Liver (tissue), 10 donors: ENCODE measurements at places on chromosomes 3 and 15. TPM values are rescaled to one million over a fixed set of nuclear protein-coding genes. Genes with fewer than 3 reads are reported as not detected.

The LAMB2 gene
- total RNA-seq, result 134 TPM

The THBS1 gene
- 36.2 TPM for total RNA-seq

GRCh38 chr3:72093270-72093991 lies 308.5 kb upstream of the PROK2 start:
- H3K36me3 ChIP-seq, result no peaks in the 10 kb centered on the region
- no peak overlapping the region for H3K27ac ChIP-seq
- H3K4me1 ChIP-seq, result peaks cover 5% of the 10 kb centered on the region
- H3K27me3 ChIP-seq, result no peaks in the 10 kb centered on the region
- no peak overlapping the region for H3K4me3 ChIP-seq

GRCh38 chr15:47603026-47603425 lies 114.3 kb upstream of the SEMA6D start:
- no peaks in the 10 kb centered on the region for H3K36me3 ChIP-seq
- H3K4me1 ChIP-seq, result no peaks in the 10 kb centered on the region
- DNase-seq, result no peak

DNA sequence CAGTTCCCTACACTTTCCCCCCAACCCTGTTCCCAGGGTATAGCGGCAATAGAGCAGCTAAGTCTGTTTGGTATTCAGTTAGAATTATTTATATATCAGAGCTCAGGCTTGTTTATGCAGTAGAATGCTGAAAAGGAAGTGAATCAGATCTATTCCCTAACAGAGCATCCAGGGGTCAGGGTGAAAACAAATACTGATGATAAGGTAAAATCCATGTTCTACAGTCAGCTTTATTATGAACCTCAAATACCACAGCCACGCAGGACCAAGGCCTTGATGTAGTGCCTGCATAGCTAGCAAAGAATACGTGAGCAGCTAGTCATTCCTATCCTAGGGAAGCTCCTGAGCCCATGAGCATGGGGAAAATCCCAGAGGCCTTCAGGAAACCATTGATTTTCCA lies 229.7 kb upstream of the ICE2 start:
- no peaks in the 10 kb centered on the region for H3K36me3 ChIP-seq
- DNase-seq, result no peak
- no peak overlapping the region for H3K27ac ChIP-seq
- no peaks in the 10 kb centered on the region for H3K4me1 ChIP-seq
- no peak overlapping the region for H3K4me3 ChIP-seq
- no peaks in the 10 kb centered on the region for H3K27me3 ChIP-seq

DNA sequence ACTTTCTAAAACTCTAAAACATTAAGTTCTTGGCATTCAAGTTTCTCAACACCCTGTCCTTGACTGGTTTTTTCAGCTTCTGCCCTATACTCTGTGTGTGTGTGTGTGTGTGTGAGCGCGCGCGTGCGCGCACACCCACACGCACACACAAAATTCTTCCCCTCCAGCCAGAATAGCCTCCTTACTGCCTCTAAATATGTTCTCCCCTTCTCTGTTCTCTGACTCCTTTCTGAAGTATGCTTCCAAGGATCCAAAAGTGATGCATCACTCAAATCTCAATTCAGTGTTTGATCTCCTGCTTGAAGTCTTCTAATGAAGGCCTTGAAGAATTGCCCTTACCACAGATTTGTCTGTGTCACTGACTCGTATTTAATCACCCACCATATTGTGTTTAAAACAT lies 129.8 kb downstream of the SLC25A26 start:
- no peaks in the 10 kb centered on the region for H3K4me1 ChIP-seq
- no peak overlapping the region for H3K27ac ChIP-seq
- no peak for DNase-seq
- H3K27me3 ChIP-seq, result no peaks in the 10 kb centered on the region
- peaks cover 7% of the 10 kb centered on the region for H3K36me3 ChIP-seq

GRCh38 chr3:72903004-72903403 lies 15.2 kb downstream of the GXYLT2 start:
- H3K36me3 ChIP-seq, result no peaks in the 10 kb centered on the region
- no peak for DNase-seq
- H3K27me3 ChIP-seq, result no peaks in the 10 kb centered on the region
- H3K27ac ChIP-seq, result no peak overlapping the region
- peaks cover 6% of the 10 kb centered on the region for H3K4me1 ChIP-seq
- H3K4me3 ChIP-seq, result no peak overlapping the region

DNA sequence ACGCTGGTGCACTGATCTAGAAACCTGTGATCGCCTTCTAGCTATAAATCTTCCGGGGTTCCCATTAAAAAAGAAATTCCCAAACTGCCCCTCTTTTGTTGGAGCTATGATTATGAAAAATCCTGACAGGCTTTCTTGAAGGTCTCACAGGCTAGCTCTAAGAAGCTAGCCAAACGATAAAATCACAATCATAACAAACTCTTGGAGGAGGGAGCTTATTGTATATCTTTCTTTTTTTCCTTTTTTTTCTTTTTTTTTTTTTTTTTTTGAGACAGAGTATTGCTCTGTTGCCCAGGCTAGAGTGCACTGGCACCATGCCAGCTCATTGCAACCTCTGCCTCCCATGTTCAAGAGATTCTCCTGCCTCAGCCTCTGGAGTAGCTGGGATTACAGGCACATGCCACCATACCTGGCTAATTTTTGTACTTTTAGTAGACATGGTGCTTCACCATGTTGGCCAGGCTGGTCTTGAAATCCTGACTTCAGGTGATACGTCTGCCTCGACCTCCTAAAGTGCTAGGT lies 72.0 kb downstream of the MYO1E start:
- no peak overlapping the region for H3K4me3 ChIP-seq
- no peaks in the 10 kb centered on the region for H3K27me3 ChIP-seq
- no peak overlapping the region for H3K27ac ChIP-seq
- DNase-seq, result no peak
